ENCODE measurements at places on chromosomes 3 and 15. TPM values are rescaled to one million over a fixed set of nuclear protein-coding genes. Genes with fewer than 3 reads are reported as not detected.

The KBTBD13 gene
- not detected for total RNA-seq

The GYG1 gene
- total RNA-seq: 6.9 TPM

The HSPBAP1 gene
- 9.4 TPM for total RNA-seq

The CSK gene
- total RNA-seq: 26.5 TPM

The PLS1 gene
- total RNA-seq: 2.4 TPM

The CELSR3 gene
- total RNA-seq: 27.7 TPM

All from frontal cortex (tissue), 4 donors.